ENCODE measurements at places on chromosomes 3 and 15. TPM values are rescaled to one million over a fixed set of nuclear protein-coding genes. Genes with fewer than 3 reads are reported as not detected.

GRCh38 chr3:129485721-129486663 lies 42.4 kb upstream of the RHO start:
- DNase-seq = peak; percentile 95

Gene MME
- polyA plus RNA-seq = 89.3 TPM

GRCh38 chr3:71035314-71035713 lies 548.2 kb downstream of the FOXP1 start:
- peak; percentile 79 for DNase-seq

DNA sequence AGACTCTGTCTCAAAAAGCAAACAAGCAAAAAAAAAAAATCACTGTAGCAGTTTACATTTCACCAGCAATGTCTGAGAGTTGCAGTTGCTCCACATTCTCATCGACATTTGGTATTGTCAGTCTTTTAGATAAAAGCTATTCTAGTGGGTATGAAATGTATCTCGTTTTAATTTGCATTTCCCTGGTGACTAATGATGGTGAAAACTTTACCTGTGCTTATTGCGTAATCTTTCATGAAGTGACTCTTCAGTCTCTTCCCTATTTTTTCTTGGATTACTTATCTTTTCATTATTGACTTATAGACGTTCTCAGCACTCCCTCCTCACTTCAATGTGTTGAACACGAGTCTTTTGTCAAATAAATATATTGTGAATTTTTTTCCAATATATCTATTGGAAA lies 37.2 kb upstream of the CLSTN2 start:
- DNase-seq = no peak

DNA sequence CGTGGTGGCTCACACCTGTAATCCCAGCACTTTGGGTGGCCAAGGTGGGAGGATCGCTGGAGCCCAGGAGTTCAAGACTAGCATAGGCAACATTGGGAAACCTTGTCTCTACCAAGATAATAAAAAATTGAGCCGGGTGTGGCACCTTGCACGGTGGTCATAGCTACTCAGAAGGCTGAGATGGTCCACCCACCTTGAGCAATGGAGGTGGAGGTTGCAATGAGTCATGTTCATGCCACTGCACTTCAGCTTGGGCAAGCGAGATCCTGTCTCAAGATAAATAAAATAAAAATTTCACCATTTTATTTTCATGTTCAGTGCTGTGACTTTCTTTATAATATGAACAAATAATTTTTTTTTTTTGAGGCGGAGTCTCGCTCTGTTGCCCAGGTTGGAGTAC lies 12.5 kb downstream of the MAPK6 start:
- peak; percentile 19 for DNase-seq

DNA sequence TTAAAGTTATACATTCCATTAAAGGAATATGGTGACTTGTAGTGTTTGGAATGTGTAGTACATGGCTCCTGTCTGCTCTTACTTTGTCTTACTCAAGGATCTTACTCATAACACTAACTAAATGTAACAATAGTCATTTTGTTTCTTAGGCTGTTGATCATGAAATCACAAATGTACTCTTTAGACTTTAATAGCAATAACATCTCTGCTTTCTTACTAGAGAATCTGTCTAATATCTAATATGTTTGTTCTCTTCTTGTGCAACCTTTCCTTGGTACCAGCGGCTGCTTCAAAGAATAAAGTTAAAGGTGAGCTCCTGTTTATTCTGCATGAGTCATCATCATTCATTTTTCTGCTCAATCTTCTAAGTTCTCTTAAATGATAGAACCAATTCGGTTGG lies 767.5 kb downstream of the CADM2 start:
- DNase-seq = peak; percentile 56

Gene HYAL1
- polyA plus RNA-seq = 2.5 TPM

DNA sequence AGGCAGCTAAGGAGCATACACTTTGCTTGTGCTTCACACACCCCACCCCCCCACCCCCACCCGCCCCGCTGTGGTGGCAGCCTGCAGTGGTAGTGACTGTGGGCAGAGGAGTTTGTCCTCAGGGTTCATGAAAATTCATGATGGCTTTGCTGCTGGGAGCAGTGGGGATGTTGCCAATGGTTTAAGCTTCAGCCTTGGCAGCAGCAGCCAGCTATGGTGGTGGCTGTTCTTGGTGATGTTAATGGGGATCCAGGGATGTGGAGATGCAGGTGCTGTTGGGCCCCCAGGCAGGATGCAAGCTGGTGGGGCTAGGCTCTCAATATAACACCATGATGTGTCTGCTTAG lies 55.8 kb downstream of the TNFAIP8L3 start:
- no peak for DNase-seq

DNA sequence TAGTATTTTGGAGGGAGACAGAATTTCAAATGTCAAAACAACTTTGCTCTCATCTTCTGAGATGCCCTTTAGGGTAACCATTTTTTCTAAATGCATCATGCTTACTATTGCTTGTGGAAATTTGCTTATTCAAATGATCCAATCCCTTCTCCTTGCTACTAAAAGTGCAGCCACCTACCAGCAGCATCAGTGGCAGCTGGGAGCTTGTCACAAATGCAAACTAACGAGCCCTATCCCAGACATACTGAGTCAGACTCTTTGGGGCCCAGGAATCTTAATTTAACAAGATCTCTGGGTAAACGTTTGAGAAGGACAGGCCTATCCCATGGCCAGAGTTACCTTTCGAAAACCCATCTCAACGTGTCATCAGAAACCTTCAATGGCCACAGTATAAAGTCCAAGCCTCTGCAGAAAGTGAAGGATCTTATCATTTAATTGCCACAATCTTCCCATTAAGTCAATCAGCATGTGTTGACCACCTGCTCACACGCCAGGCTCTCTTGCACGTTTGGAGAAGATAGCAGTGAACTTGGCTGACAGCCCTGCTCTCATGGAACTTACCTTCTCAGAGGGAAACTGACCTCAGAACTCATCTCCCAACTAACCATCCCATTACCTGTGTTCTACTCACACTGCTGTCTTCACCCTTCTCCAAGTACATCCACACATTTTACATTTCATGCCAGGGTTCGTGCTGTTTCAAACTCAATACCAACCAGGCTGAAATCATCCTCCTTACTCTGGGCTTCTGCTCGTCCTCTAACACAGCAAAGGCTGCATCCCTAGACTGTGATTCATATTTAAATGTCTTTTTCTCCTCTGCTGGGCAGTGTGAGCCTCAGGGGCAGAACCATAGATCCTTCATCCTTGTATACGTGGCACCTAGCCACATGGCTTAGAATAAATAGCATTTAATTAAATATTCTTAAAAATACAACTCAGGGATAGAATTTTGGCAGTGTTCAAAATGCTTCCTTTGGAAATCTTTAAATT lies 24.8 kb upstream of the VGLL4 start:
- no peak for DNase-seq

Gene FAM227B
- polyA plus RNA-seq = 2.9 TPM

DNA sequence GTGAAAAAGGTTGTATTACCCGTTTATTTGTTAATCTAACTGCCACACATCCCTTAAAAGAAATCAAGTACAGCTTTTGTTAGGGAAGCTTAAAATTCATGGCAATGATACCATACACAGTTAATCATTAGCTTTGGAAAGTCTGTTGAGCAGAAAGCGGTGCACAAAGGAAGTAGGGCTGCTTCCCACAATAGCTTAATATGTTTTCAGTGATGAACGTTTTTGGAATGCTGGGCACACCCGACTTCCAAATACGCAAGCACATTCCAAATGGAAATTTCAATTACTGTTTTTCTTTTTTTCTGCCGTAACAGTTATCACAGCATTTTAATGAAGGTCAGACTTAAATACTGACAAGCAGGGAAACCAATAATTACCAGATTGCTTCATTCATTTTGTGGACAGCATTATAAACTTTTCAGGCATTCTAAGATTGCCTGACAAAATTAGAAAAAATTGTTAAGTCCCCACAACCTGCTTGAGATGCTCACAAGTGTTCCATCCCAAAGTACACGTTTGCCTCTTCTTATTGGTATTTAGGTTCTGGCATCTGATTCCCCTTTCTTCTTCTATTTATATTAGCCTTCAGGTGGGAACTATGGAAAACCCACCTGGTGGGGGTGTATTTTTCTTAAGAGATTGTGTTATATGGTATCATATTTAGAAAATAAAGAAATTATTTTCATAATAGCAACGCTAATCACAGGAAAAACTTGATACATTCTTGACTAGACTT lies 1.1 kb upstream of the ECT2 start:
- peak; percentile 98 for DNase-seq

Measured in fibroblast of lung (primary cell).